ENCODE measurements at places on chromosomes 5 and 9.

DNA sequence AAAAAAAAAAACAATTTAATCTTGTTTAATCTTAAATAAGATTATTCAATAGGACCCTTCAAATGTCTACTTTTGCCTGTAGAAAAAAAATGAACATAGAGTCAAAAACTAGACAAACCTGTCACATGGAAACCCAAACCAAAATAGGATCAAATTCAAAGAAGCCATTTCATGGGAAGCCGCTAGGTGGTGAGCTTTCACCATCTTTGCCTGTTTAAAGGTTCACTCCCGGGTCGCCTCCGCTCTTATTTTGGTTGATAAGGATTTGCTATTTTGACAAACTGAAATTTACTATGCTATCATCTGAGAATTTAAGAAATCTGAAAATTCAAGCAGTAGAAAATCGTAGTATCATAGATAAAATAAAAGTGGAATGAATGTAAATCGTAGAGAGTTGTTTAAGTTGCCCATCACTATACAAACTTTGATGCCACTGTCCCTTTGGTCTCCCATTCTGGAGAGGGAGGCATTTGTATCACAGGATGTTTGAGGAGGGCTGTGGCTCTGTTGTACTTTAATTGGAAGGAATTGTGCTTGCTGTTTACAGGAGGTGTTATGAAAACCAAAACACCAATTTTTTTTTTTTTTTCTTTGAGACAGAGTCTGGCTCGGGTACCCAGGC lies 43.5 kb upstream of the DNAH5 start:
- DNase-seq: peak; percentile 73

DNA sequence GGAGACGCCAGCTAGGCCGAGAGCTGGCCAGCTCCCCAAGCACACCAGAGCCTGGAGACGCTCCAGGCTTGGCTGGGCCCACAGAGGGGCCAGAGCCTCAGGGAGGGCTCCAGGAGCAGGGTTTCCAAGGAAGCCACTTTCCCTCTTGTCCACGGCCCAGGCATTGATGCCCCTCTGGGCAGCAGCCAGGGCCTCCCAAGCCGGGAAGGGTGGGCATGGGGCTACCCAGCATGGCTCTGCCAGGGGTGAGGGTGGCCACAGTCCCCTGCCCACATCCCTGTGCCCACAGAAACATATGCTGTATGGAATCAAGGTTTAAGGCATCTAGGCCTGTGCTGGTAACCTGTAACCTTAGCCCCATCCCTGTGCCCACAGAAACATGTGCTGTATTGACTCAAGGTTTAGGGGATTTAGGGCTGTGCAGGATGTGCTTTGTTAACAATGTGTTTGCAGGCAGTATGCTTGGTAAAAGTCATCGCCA lies 1.5 kb upstream of the DPP7 start:
- DNase-seq: no peak

- peak; percentile 64 for DNase-seq
These were observed 9.1 kb upstream of the DNAJC25 start for GRCh38 chr9:111621895-111622480.

GRCh38 chr9:132350861-132351315 lies 3.9 kb downstream of the SETX start:
- DNase-seq: no peak

GRCh38 chr5:2634399-2635176 lies 116.9 kb downstream of the IRX2 start:
- no peak for DNase-seq

DNA sequence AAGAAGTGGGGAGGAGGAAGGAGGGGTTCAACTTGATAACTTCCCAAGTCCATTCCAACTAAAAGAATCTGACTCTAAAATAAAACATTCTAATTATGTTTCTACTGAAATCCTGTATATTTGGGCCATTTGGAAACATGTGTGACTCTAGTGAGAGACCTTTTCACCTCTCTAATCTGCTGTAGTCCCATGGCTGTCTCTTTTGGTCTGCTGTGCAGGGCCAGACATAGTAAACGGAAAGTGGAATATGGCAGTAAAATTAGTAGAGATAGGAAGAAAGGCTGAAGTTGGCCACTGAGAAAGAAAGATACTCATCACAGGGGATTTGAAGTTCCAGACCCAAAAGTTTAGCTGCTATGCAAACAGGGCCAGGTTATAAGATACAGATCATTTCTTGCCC lies 15.9 kb downstream of the RFX3 start:
- no peak for DNase-seq

- no peak for DNase-seq
These were observed 19.1 kb upstream of the EDIL3 start for GRCh38 chr5:84403773-84404172.

- DNase-seq: no peak
These were observed 105.5 kb upstream of the PDE4D start for GRCh38 chr5:59999056-59999455.

DNA sequence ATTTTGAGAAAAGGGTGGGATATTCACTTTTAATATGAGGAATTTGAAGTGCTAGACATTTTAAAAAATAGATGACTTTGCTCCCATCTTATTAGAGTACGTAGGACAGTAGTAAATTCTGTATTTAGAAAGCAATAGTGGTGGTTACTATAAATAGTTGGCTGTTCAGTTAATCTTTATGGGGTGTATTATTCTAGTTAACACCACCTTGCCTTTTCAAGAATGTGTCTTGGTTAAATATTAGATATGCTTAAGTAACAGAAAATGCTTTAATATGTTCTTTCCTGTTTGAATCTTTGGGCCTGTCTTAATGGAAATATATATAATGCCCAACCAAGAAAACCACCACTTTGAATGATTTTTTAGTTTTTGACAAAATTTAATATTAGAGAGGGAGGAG lies 608.7 kb upstream of the FAM174A start:
- no peak for DNase-seq

- DNase-seq: peak; percentile 24
These were observed 54.7 kb upstream of the UBAC1 start for GRCh38 chr9:136015656-136016571.

GRCh38 chr9:78406146-78406545 lies 109.2 kb downstream of the PSAT1 start:
- no peak for DNase-seq

- DNase-seq: no peak
These were observed 144.1 kb upstream of the NFIL3 start for GRCh38 chr9:91567642-91568274.

GRCh38 chr5:116482394-116482793 lies 92.2 kb downstream of the SEMA6A start:
- no peak for DNase-seq

- DNase-seq: peak; percentile 72
These were observed 2.9 kb upstream of the PAX5 start for GRCh38 chr9:37036776-37037502.

DNA sequence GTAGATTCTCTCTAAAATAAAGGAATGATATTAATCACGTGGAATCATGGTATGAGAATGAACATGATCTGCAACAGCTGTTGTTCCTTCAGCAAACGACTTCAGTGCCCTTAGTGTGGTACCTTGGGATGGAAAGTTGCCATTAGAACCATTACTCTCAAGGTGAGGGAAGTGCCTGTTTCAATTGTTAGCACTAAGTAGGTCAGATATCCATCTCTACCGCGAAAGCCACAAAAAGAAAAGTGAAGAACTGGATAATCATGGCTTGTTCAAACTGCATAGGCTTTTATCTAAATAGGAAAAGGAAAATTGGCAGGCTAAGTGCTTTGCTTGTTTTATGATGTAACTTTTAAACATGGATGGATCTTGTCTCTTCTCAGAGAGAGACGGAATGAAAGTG lies 380.7 kb downstream of the MRPS30 start:
- DNase-seq: no peak

DNA sequence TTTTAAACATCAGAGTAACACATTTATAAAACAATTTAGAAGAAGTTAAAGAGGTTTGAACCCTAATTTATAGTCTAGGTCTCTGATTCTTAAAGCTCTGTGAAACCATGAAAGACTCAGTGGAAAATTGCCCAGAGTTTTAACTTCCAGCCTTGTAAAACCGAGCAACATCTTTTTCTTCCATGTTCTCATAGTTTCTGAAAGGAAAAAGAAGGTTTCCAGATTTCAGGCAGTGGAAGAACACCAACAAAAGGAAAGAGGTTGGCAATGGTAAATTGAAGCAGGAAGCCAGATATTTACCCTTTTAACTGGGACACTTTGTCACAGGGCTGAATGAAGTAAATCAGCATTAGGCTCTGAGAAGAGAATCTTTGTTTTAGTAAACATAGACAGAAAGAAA lies 1999.3 kb downstream of the MAT2B start:
- DNase-seq: no peak

GRCh38 chr9:23120630-23121029 lies 674.0 kb downstream of the DMRTA1 start:
- DNase-seq: no peak

- DNase-seq: no peak
These were observed 81.3 kb downstream of the ALDH7A1 start for GRCh38 chr5:126513703-126514102.

DNA sequence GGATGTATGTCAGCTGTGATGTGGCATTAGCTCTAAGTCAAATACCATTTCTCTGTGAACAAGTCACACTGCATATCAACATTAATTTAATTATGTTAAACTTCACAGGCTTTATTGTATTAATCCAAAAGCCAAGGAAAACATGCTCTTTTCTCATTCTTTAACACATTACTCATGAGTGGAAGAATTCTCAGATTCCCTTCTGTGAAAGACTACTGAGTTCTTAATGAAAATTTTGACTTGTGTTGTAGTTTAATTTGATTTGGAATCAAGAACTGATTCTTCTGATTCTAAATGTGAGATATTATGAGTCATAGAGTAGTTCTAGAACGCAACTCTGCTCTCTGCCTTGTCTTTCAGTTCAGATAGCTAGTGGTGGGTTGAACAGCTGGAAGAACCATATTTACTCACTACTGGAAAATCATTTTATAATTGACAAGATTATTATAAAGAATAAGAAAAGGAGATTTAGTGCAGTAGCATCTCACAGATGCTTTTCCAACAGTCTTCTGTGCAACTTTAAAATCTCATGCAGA lies 90.6 kb downstream of the VCAN start:
- DNase-seq: no peak

DNA sequence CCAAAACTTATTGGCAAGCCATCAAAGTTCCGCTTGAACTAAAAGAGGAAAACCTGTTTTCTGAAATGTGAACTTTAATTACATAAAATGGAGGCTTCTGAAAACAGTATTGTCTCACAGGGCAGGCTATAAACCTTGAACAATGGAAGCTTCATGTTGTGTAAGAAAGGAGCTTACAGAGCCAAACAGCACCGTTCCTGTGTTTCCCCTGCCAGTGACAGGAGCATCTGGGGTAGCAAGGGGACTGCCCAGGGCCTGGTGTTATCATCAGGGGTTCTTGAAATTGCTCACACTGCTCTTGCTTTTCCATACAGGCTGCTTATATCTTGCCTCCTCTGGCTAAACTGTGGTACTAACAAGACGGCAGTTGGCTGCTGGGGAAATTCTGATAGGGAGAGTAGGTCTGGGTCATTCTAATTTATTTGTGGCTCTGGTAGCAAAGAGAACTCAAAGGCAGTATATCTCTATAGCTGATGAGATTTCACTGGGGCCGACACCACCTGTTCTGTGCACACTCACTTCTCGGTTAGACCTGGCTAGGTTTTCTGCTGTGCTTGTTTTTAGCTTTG lies 40.4 kb downstream of the BASP1 start:
- DNase-seq: no peak

DNA sequence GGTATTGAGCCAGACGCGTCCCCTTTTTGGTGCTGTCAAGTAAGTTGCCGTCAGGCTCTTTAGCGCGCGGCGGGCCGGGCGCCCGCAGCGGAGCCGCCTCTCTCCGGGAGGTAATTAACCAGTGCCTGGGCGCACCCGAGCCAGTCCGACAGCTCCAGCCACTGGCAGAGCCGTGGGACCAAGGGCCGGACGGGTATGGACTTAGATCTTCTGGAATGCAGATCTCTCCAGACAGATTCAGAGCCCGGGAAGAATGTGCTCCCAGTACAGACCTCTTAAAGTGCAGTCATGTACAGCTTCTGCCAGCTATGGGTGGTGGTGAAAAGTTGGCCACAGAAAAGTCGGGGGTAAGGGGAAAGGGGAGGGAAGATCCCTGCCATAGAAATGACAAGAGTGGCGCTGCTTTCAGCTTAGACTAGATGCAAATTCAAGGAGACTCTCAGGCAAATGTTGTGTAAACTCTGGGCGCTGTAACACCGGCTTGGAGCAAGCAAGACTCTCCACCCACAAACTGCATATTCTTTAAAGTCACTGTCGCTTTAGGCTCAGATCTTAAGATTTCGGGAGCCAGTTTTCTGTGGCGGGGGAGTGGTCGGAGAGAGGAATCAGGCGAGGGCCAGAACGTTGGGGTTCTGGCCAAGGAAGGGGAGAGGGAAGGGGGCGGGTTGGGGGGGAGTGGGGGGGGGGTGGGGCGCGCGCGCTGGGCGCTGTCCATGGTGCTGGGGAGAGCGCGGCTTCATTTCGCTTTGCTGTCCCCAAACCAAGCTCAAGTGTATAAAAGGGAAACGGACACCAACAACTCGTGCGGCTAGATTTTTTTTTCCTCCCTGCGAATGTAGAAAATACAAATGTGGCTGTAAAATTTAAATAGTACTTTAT lies 29.2 kb downstream of the NR2F1 start:
- DNase-seq: peak; percentile 66

DNA sequence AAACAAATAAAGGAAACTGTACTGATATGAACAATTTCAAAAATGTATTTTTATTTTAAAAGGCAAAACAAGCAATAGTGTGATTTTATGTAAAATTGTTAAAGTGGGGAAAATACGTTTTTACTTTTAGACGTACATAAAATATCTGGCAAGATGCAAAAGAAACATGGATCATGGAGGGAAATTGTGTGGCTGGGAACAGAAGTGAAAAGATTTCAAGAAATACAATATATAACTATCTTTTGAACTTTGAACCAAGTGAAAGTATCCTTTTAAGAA lies 1.5 kb upstream of the ZNF367 start:
- no peak for DNase-seq

GRCh38 chr9:117116084-117116483 lies 298.8 kb downstream of the ASTN2 start:
- DNase-seq: no peak

- DNase-seq: no peak
These were observed 7.6 kb downstream of the NTRK2 start for GRCh38 chr9:84677080-84677479.

DNA sequence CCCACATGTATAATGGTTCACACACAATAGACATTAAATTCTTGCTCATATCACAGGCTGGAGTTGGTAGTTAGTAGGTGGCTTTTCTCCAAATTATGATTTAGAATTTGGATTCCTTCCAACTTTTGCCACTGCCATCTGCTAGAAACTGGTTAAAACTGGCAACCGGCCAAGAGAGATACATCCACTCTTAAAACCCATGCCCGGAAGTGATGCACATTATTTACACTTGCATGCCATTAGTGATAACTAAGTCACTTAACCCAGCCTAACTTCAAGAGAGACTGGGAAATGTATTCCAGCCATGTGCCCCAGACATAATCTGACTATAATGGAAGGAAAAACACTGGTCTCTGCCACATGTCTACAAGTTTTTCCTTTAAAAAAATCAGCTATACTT lies 395.7 kb upstream of the SEMA6A start:
- peak; percentile 58 for DNase-seq

DNA sequence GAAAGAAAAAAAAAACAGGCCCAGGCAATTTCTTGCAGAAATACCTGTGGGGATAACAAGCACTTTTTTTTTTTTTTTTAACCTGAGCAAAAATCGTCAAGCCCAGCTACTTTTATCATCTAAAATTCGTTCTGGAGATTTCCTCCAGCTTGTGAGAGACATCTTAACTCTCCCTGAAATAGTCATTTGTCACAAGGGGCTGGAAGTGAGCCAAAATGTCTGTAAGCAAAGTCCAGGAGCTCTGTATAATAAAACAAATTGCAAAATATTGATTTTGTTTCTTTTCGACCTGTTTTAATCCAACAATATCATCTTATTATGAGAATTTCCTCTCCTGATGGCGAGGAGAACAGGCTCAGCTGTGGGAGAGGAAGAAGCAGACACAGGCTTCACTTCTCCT lies 168.4 kb downstream of the TTLL11 start:
- DNase-seq: no peak
